Testis (tissue), 5 donors: ENCODE measurements at places on chromosomes 7 and 10.

DNA sequence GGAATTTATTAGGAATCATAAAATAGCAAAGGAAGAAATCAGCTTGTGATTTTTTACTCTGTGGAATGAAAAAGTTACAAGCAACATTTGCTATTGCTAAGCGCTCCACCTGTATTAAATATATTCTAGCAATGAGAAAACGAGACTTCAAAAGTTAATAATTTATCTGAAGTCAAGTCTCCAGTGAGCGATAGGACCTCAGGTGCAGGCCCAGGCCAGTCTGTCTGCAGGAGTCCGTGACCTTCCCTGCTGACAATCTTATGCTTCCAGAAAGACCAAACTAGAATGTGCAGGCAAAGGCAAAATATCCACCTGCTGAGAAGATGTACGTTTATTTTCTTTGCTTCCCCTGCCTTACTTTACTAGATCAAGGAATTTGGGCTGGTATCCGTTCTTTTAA is 22.7 kb downstream of the MRC1 start:
- DNase-seq, result no peak

- no peak for DNase-seq
These were observed 159.1 kb upstream of the FEZF1 start for GRCh38 chr7:122463631-122464030.

- DNase-seq, result no peak
These were observed 376.5 kb upstream of the PRKCQ start for GRCh38 chr10:6956562-6956961.

DNA sequence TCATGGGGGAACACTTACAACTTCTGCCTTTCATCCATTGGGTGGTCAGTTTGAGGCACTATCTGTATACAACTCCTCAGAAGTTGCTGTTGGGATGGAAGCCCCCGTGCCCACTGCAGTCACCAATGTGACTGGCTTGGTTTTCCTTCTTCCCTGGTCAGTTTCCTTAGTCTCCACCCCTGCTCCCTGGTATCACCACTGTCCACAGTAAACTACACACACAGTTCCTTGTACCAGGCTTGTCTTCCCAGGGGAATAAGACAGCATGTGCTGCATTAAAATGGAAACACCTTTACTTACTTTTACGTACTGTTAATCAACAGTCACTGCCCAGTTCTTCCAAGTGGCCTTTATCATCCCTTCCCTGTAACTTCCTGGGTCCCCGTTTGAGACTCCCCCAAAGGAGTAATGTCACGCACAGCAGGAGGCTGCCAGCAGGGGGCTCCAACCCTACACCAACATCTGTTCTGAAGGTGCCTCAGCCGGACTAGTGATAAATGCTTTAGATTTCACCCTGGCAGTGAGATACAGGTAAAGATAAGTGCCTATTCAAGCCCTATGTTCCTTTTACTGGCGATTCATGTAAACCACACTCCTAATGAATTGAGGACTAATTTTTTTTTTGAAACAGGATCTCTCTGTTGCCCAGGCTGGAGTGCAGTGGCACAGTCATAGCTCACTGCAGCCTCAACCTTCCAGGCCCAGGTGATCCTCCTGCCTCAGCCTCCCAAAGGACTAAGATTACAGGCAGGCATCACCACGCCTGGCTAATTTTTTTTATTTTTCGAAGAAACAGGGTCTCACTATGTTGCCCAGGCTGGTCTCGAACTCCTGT is 45.3 kb upstream of the PIK3AP1 start:
- DNase-seq, result peak; percentile 79

DNA sequence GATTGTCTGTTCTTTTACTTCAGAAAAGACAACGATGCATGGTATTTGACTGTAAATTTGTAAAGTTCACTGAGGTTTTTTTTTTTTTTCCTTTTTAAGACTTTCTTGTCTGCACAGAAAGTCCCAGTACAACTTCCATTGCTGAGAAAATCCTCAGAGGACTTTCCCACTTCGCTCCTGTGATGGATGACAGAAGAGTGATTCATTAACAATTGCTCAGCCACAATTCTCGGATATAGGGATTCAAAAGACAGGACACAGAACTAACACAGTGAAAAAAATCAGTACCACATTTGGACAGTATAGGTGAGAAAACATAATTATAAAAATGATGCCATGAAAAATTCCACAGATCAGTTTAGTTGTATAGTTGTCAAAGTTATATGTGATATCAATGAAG is 48.0 kb downstream of the SEC23IP start:
- no peak for DNase-seq

DNA sequence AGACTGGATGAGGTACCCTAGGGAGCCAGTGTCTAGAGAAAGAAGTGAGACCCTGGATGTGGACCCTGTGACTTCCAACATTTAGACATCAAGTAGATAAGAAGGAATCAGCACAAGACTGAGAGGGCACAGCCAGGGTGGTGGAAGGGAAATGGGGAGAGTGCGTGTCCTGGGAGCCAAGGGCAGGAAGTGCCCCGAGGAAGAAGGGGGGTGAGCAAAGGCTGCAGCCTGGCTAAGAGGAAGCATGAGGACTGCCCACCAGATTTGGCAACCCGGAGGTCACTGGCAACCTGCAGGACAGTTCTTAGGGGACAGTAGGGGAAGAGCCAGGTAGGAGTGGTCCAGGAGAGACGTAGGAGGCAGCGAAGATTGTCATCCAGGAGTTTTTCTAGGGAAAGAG is 14.8 kb downstream of the COL13A1 start:
- DNase-seq, result no peak

DNA sequence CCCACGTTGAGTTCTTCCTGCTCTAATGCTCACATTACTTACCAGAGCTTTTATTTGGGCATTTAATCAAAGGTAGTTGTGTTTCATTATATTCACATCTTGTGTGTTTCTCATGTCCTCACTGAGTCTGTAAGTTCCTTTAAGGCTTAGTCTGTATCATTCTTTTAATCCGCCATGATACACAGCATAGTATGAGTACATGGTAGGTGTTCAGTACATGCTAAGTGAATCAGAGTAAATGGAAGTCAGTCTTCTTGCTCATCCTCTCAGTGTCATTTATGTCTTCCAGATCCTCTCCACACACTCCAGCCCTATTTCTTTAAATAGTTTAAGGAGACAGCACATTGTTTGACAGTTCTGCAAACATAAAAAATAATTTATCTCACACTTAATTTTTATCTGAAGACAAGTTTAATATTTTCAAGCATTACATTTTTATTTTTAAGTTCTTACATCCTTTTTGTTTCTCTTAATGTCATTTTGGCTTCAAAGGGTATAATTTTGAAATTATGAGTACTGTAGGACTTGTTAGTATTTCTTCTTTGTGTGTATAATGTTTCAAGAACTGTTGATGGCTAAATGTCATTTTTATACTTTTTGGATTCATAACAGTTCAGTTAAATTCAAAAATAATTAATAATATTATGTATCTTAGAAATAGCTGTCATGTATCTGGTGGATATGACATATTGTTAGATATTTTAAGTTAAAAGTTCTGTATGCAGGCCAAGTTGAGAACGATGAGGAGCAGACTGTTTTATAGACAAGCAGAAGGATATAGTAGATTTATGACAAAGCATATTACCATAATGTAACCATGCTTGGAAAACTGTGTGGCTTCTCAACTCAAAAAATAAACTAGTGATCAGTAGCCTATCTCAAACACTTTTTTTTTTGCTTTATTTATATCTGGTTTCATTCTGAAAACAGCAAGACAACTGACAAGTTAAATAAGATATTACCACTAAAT is 342.7 kb downstream of the LRMDA start:
- no peak for DNase-seq

GRCh38 chr10:102752934-102753664 is 9.4 kb downstream of the WBP1L start:
- peak; percentile 53 for DNase-seq

GRCh38 chr10:130263289-130263688 is 127.1 kb downstream of the GLRX3 start:
- no peak for DNase-seq

- no peak for DNase-seq
These were observed 171.1 kb downstream of the FAM107B start for GRCh38 chr10:14603534-14604102.

DNA sequence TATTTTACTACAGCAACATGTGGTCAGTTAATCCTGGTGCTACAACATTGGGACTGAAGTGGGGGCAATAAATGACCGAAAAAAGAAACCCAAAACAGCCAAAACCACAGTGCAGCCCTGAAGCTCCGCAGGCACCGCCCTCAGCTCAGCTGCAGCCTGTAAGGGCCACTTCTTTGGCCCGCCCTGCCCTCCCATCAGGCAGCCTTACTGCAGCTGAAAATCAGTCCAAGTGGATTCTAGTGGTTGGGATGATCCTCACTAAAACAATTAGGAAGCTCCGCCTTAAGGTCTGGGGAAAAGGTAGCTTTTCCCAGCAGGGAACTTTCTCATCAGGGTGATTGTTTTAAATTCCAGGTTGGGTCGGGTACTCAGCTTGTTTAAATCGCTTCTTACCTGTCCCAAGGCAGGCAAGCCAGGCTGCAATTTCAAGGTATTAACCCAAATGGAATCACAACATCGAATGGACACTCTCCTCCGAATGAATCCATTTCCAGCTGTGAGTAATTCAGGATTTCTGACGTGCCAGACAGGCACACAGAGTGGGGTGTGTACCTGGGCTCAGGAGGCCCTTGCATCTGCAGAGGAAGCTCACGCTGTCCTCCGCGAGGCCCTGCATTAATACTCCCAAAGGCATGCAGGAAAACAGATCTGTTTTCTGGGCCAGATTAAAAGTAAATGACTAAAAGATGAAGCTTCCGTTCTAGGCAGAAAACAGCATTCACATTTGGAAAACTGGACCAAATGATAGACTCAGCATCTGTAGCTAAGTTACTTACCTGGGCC is 104.3 kb downstream of the CREB5 start:
- DNase-seq, result no peak

DNA sequence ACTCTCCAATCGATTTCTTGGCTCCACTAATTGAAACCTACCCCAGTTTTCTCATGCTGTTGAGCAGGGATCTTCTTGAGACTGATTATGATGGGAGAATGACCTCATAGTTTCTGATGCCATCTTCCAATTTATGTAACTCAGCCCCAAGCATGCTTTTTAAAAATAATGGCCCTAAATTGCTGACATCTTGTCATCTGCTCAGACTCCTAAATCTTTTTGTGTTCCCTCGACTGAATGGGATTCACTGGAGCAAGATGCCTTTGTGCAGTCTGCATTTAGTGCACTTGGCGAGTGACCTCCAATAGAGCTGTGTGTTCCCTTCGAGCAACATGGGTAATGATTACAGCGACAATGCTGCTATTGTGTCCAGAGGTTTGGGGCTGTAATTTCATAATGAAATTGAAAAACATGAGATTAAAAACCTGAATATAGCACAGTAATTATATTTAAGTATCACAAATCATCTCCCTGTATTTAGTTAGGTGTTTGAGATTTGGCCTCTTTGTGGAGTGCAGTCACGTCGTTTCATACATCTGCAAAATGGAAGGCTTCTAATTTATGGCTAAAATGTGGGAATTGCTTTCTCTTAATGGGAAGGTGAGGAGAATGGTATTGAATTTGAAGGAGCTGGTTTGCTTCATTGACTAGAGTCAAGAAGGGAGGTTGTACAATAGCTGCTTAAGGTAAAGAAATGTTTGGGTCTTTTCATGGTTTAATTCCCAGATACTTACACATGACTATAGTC is 192.9 kb downstream of the AUTS2 start:
- peak; percentile 74 for DNase-seq

GRCh38 chr10:114022766-114023597 is 20.7 kb upstream of the ADRB1 start:
- DNase-seq, result no peak

GRCh38 chr10:30709229-30709628 is 79.7 kb upstream of the LYZL2 start:
- no peak for DNase-seq

- no peak for DNase-seq
These were observed 12.7 kb downstream of the ZMIZ1 start for GRCh38 chr10:79081353-79082034.

DNA sequence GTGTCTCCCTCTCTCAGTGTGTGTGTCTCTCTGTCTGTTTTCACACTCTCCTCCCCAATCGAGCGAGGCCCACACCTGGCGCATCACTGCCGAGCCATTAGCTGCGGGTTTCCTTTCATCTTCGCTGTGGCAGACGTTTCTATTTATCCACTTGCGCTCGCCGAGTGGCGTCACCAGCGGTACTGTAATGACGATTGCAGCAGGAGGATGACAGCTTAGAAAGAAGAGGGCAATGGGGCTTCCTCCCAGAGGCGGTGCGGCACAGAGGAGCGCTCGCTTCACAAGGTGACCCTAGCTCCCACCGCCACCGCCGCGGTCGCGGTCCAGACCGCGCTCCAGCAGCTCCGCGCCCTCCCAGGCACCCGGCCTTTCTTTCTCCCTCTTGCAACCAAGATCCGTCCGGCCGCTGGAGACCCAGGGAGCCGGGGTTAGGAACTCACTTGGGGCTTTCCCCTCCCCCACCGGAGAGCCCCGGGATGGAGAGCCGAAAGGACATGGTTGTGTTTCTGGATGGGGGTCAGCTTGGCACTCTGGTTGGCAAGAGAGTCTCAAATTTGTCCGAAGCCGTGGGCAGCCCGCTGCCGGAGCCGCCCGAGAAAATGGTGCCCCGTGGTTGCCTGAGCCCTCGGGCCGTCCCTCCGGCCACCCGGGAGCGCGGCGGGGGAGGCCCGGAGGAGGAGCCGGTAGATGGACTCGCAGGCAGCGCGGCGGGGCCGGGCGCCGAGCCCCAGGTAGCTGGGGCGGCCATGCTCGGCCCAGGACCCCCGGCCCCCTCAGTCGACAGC is at the start of gene EVX1:
Gene EVX1, plus strand, starts transcription at position 248 of the 785 bp plus-strand sequence. Its CDS starts 229 bp downstream, at position 477.
- DNase-seq, result no peak

DNA sequence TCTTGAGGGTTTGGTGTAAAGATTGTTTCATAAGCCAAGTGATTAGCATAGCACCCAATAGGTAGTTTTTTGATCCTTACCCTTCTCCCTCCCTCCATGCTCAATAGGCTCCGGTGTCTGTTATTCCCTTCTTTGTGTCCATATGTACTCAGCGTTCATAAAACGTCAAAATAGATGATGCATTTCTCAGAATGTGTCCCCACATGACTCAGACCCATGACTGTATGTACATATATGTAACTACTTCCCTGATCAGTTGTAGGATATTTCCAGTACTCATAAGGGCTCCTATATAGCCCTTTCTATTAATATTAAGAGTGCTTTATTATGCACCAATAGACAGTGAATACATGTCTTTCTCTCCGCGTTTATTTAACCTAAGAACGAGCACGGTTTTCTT is 466.9 kb downstream of the KIF20B start:
- DNase-seq, result no peak

GRCh38 chr7:48875045-48875916 is 49.1 kb upstream of the CDC14C start:
- peak; percentile 82 for DNase-seq

DNA sequence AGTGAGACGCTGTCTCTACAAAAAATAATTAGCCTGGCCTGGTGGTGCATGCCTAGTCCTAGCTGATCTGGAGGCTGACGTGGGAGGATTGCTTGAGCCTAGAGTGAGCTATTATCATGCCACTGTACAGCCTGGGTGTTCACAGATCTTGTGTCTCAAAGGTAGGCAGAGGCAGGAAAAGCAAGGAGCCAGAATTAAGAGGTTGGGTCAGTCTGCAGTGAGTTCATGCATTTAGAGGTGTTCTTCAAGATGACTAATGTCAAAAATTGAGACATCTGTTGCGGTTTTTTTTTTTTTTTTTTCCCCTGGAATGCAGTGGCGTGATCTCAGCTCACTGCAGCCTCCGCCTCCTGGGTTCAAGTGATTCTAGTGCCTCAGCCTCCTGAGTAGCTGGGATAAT is 5.4 kb downstream of the PPIA start:
- DNase-seq, result no peak
